CD4-positive, alpha-beta T cell treated with Interleukin-17A for 4 hours (primary cell): ENCODE measurements at places on chromosomes 7 and 10.

DNA sequence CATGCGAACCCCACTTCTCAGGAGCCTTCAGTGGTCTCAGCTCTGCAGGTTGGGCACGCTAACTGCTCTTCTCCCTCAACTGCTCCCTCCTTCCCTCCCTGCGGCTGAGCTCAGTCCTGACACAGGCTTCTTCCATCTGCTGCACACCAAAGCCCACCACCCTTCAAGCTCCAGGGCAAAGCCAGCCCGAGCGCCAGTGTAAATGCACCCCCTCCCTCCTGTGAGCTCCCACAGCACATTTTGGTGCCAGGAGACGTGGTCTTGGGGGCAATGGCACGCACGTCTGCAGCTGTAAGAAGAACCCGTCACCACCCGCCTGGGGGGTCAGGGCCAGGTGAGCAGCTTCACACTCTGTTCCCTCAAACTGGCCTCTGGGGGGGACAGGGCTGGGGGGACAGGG is 15.9 kb downstream of the VIPR2 start:
- no peak for DNase-seq

- DNase-seq: no peak
Measured at GRCh38 chr7:102988631-102989560, 76.1 kb downstream of the LRRC17 start.

GRCh38 chr7:93040355-93040754 is 77.4 kb downstream of the SAMD9 start:
- no peak for DNase-seq

DNA sequence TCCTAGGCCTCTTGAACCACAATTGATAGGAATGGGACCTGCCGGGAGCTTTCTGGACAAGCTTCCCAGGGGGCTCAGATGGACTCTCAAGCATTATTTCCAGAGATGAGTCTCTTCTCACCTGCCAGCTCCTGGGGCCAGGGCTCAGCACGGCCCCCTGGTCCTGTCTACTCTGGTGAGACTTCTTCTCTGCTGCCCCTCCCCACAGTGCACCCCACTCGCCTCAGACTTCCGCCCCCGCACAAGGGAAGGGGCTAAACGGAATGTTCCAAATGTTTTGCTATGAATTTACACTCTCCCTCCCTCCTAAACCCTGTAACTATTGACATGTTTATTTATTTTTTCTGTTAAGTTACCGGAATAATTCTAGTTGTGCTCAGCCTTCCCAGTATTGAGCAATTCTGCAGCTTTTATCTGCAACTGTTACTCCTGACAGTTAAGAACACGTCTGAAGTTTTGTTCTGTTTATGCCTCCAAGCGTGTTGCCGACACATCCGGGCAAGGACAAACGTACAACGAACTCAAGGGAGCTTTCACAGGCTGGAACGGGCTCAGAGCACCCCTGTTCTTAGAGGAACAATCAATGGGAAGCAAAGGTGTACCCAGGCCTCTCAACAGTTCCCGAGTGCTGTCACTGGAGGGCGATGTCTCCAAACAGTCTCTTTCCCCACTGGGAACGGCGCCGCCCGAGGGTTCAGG is 55.2 kb downstream of the FHIP2A start:
- DNase-seq: peak; percentile 41

DNA sequence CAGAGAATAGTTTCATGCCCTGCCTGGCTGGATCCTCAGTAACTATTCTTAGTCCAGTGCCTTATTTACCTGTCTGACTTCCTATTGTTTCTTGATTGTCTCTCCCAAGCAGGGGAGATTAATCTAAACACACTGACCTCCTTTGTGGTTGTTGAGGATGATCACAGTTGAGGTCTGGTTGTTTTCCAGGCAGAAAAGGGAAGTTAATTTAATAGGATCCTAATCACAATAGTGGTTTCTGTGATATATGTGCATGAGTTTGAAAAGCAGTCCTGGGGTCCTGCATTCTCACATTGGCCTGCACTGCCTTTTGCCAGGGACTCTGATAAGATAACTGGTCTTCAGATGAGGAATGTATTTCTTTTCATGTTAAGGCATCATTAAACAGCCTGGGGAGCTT is 130.1 kb downstream of the SND1 start:
- no peak for DNase-seq

DNA sequence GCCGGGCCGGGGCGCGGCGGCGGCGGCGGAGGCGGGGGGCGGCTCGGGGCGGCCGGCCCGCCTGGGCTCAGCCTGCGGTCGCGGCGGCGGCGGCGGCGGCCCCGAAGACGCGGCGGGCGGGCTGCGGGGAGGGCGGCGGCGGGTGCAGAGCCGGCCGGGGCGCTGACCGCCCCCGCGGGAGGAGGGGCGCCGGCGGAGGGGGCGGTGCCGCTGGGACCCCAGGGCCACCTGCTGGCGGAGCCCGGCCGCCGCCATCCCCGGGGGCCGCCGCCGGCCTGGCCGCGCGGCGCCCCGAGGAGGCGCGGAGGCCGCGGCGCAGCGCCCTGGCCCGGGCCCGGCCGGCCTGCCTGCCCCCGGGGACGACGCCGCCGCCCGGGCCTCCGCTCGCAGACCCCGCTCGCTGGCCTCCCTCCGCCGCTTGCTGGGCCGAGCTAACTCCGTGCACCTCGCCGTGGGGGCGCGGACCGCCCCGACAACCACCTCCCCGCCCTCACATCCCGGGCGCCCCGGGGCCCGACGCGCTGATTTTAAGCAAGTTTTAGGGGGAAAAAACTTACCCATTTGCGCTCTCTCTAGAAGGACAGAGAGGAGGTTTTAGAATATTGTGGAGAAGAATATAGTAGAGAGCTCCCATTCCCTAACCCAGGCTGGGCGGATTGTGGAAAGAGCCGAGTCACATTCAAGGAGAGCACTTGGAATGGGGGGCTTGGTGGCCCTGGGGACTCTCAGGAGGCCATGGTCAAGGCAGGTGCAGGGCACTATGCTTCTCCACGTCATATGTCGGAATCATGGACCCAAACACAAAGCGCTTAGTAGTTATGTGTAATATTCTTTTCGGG is at the start of gene BEND7:
TSS of gene BEND7 (minus strand) at position 140 of the 839 bp plus-strand sequence. CDS start 481 bp downstream, outside the sequence.
- peak; percentile 16 for DNase-seq
